GM04503 (cell line): ENCODE measurements at places on chromosomes 16 and 17.

DNA sequence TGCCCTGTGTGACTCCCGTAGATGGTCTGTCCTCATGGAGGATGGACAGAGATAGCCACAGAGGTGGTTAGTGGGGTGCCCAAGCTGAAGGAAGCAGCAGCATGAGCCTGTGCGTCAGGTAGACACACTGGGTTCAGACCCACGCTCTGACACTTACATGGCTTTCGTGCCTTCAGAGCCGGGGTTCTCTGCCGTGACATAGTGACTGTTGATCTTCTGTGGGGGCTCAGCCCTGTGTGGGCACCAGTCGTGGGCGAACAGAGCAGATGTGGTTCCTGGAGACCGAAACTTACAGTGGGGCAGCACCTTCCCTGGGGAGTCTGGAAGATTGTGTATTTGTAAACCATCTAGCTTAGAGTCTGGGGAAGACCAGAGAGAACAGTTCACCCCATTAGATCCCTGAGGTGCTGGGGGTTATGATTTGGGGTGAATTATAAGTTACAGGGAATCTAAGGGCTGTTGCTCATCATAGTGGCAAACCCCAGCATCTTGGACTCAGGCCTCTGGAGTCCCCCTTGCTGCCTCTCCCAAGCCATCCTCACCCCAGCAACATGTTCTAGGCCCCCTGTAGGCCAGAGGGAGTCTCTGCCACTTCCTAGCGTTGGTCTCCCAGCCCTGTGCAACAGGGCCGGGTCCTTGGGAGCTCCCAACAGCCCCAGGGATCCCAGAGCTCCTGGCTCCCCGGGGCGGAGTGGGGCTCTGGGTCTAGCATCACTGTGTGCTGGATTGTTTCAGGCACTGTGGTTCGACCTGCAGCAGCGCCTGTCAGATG, 28.6 kb downstream of the NECAB2 start:
- DNase-seq, result no peak

- DNase-seq, result no peak
Observed at GRCh38 chr17:79536212-79536840, 74.5 kb downstream of the RBFOX3 start.

DNA sequence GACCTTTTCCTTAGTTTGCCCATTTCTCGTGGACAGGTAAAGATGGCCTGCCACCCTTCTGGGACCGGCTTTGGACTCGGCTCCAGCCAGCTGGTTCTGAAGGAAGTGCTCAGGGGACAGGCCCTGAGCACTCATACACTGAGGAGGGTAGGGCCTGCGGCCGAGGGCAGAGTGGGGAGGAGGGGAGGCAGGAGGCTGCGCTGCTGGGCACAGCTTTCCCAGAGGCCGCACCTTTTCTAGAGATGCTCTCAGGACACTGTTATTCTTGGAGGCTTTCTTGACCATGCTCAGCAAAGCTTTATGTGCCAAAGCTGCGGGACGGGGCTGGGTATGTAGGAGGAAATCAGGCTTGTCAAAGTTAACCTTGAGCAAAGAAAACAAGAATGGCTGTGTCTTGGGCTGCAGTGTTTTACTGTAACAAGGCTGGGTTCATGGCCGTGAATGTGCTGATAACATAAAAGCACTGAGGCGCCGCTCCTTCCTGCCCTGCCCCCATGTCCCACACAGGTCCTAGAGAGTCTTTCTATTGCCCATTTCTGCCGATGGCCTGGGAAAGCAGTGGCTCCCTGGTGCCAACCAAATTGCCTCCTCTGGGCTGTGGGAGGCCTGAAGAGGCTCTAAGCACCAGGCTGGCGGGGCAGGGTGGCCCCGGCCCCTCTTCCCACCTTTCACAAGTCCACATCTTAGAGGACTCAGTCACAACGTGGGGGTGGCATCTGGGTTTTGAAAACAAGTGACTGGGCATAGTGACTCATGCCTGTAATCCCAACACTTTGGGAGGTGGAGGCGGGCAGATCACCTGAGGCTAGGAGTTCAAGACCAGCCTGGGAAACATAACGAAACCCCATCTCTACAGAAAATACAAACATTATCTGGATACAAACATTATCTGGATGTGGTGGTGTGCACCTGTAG, 22.3 kb upstream of the TIMP2 start:
- no peak for DNase-seq

GRCh38 chr17:75068750-75069149, 19.0 kb upstream of the SLC16A5 start:
- no peak for DNase-seq

GRCh38 chr17:280901-281300, 71.7 kb downstream of the RPH3AL start:
- DNase-seq, result no peak

DNA sequence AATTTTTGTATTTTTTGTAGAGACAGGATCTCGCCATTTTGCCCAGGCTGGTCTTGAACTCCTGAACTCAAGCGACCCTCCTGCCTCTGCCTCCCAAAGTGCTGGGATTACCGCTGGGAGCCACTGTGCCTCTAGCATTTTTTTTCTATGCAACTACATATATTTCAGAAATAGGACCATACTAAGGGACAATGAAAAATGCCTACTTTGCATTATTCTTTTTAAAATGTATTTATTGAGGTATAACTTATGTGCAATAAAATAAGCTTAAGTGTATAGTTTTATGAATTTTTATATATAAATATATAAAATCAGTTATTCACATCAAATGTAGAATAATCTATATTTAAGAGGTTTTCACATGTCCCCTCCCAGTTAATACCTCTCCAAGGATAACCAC, 38.1 kb downstream of the KATNIP start:
- no peak for DNase-seq

GRCh38 chr16:31186176-31186575, 6.2 kb downstream of the FUS start:
- no peak for DNase-seq

- no peak for DNase-seq
Observed at GRCh38 chr17:66417300-66417719, 114.9 kb downstream of the PRKCA start.

DNA sequence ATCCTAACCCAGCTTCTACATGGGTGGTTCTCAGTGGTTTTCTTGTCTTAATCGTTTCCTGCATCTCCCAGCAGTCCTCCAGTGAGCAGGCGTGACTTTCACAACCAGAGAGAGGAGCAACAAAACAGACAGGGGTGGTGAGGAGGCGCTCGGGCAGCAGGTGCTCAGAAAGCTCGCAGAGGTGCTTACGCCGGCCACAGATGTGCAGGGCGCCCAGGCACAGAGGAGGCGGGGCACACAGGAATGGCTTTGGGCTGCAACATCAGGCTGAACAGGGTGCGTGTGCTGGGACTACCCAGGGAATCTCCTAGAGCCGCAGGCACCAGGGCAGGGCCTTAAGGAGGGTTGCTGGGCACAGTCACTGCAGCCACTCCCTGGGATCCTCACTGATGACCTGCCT, 32.6 kb downstream of the KLHDC4 start:
- no peak for DNase-seq

DNA sequence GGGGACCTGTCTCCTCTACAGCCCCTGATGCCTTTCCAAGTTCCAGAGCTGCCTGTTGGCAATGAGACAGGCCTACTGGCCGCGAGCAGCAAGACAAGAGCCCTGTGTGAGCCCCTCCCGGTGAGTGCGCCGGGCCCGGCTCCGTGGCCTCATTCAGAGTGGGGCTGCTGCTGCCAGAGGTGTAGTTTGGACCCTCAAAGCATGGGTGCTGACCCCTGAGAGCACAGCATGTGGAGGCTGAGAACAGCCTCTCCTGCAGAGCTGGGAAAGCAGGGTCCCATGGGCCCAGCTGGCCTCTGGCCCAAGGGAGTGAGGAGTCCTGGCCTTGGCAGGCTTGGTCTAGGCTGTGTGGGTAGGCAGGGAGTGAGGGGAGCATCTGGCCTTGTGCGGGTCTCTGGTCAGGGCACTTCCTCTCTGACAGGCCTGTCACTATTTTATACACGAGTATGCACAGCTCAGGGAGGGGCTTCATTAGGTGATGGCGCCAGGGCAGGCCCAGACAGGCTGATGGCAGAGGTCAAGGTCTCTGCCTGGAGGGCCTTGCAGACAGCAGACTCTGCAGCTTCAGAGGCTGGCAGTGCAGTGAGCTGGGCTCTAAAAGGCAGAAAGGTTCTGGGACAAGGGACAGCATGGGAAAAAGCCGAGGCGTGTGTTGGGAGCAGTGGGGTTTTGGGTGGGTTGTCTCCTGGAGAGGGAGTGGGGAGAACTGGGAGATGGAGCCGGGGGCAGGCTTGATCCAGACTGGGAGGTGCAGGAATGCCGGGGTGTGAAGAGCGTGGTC, 43.4 kb downstream of the ADCY7 start:
- DNase-seq, result no peak

DNA sequence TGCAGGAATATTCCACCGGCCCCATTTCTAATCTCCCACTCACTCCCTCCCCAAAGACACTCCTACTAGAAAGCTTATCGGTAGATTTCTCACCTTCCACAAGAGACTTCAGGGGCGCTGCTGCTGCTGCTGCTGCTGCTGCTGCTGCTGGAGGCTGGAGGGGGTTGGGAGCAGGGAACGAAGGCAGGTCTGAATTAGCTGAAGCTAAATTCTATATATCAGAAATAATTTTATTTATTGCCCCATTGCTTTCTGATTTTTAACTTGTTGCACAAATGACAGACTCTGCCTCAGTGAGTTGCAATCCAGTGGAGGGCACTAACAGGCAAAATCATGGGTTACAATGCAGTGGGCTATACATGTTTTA, 25.8 kb upstream of the HLF start:
- no peak for DNase-seq

GRCh38 chr17:73906896-73907870, 262.9 kb upstream of the SDK2 start:
- DNase-seq, result no peak

GRCh38 chr17:62704381-62704971, 77.0 kb downstream of the MRC2 start:
- DNase-seq, result no peak

GRCh38 chr16:4316108-4316863, 419 bp downstream of the GLIS2 start:
- DNase-seq, result no peak

DNA sequence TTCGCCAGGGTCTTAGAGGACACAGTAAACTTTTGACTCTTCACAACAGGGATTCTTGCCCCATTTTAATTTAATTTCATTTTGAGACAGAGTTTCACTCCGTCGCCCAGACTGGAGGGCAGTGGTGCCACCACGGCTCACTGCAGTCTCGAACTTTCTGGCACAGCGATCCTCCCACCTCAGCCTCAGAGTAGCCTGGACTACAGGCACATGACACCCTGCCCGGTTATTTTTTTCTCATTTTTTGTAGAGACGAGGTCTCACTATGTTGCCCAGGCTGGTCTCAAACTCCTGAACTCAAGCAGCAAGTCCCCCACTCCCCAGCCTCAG, 329 bp upstream of the NLE1 start:
- DNase-seq, result no peak

- DNase-seq, result no peak
Observed at GRCh38 chr17:38428643-38429371, 543 bp downstream of the ARHGAP23 start.

DNA sequence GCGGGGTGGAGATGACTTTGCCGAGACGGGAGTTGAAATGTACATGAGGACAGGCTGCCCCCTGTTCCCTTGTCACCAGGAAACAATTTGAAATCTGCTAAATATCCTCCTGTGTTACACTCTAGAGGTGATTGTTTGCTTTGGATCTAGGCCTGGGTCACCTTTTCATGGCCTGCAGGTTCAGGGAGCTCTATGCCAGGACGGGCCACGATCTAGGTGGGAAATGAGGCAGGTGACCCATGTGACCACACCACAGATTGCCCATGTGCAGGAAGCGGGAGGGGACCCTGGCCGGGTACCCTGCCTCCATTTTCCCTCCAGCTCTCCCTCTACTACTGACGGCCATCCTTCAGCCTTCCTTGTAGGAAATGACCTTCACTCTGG, 43.4 kb downstream of the MEAK7 start:
- no peak for DNase-seq

DNA sequence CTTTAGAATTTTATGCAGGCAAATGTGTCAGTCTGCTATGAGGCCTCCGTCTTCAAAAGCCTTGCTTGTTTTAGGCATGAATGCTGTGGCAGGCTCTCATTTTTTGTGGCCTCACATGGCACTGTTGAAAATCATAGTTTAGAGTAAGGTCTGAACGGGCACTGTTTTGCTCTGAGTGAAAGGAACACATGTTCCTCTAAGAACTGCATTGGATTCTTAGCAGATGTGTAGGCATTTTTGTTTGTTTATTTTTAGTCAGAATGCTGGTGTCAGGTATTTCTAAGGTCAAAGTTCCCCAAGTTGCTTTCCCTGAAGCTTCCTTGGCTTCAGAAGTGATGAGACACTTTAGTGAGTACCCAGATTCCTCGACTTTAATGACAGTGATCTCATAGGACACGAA, 173.7 kb downstream of the HS3ST3B1 start:
- no peak for DNase-seq

- DNase-seq, result no peak
Observed at GRCh38 chr17:82361885-82362633, 3.0 kb downstream of the TEX19 start.

DNA sequence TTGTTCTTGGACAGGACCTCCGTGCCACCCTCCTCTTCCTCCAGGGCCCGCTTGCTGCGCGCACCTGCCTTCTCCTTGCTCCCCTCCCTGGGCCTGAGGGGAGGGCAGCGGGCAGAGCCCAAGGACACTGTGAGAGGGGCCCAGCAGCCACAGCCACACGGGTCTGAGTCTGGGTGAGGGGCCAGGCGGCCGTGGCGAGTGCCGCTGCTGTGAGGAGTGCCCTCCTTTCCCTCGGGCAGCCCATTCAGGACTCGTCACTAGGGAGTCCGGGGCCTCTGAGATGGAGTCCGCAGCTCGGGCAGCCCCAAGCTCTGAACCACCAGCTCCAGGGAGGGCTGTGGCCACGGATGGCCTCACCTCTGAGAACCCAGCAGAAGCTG, 5.6 kb downstream of the DUS1L start:
- no peak for DNase-seq
